ENCODE measurements at places on chromosomes 1 and 21.
A peak's percentile ranks its signal among the peaks of the same experiment; 100 is the strongest.

GRCh38 chr1:99560207-99561040, 85.5 kb upstream of the PALMD start:
- DNase-seq, result no peak

DNA sequence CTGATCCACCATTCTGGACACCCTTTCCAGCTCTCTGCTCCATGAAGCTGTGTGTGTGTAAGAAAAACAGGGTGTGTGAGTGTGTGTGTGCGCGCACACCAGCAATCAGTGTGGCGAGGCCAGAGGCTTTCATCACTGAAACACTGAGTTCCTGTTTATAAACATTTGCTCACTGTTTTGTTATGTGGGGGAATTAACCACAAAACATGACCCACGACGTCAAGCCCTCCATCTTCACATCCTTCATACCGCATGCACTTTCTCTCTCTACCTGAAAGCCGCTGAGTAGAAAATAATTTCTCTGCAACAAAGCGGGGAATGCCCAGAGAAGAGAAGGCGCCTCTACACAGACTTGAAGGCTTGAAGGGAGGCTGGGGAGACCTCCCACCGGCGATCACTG, 148.9 kb upstream of the IRF2BP2 start:
- no peak for DNase-seq

- peak; percentile 46 for DNase-seq
Measured at GRCh38 chr1:3063379-3064295, 5.4 kb upstream of the PRDM16 start.

GRCh38 chr21:32549440-32549839, 35.9 kb downstream of the TCP10L start:
- no peak for DNase-seq

DNA sequence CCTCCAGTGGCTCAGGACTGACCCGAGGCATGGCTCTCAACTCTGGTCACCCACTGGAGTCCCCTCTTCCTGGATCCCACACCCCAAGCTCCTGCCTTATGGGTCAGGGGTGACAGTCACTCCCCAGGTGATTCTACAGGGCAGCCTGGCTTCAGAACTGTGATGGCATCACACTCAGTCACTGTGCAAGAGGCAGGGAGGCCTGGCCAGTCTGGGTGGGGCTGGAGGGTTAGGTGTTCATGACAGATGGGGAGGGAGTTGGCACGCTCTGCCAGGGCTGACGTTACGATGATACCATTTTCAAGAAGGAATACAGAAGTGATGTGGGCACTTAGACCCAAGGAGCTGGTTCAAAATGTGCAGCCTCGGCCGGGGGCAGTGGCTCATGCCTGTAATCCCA, 25.2 kb upstream of the ABCG1 start:
- no peak for DNase-seq

- peak; percentile 91 for DNase-seq
Measured at GRCh38 chr1:85200463-85201339, at the start of gene SYDE2. SYDE2 (minus strand) TSS chr1:85201016; CDS start chr1:85200996, 20 bp downstream.

DNA sequence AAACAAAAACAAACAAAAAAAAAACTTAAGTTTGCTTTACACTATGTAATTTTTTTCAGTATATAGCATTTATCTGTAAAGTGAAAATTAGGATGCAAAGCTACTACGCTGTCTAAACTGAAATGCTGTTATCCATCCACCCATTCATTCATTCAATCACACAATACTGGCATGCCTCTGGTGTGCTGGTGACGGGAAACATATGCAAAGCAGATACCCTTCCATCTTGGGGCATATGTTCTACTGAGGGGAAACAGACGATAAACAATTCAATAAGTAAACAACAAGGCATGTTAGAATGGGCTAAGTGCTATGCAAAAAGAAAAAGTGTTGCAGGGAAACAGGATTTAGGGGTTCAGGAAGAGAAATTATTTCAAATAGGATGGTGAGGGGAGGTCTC, 3.2 kb downstream of the CLSTN1 start:
- DNase-seq, result no peak

GRCh38 chr1:21517161-21517589, 8.0 kb downstream of the ALPL start:
- DNase-seq, result no peak

- peak; percentile 45 for DNase-seq
Measured at GRCh38 chr1:155002464-155003226, at the start of gene ZBTB7B. ZBTB7B (plus strand) TSS chr1:155002802; CDS start chr1:155014661, 11,859 bp downstream.

DNA sequence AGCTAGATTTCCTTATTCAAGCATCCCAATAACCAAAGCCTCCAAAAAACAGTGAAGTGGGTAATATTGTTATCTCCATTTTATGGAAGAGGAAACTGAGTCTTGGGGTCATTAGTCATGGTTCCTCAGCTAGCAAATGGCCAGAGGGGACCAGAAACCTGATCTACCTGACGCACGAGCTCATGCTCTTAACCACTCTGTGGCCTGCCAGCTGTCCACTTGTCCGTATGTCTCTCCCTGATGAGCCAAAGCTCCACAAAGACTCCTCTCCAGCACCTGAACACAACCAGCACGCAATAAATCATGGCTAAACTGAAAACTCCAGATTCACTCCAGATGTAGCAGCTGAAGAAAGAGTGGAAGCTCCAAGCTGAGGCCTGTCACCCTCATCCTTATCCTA, 5.8 kb downstream of the CAPN8 start:
- DNase-seq, result no peak

- no peak for DNase-seq
Measured at GRCh38 chr1:13702425-13703127, 2.6 kb downstream of the PRDM2 start.

- DNase-seq, result no peak
Measured at GRCh38 chr1:43708002-43708410, 670 bp downstream of the ST3GAL3 start.

- no peak for DNase-seq
Measured at GRCh38 chr1:200445213-200445612, 35.4 kb upstream of the ZNF281 start.

DNA sequence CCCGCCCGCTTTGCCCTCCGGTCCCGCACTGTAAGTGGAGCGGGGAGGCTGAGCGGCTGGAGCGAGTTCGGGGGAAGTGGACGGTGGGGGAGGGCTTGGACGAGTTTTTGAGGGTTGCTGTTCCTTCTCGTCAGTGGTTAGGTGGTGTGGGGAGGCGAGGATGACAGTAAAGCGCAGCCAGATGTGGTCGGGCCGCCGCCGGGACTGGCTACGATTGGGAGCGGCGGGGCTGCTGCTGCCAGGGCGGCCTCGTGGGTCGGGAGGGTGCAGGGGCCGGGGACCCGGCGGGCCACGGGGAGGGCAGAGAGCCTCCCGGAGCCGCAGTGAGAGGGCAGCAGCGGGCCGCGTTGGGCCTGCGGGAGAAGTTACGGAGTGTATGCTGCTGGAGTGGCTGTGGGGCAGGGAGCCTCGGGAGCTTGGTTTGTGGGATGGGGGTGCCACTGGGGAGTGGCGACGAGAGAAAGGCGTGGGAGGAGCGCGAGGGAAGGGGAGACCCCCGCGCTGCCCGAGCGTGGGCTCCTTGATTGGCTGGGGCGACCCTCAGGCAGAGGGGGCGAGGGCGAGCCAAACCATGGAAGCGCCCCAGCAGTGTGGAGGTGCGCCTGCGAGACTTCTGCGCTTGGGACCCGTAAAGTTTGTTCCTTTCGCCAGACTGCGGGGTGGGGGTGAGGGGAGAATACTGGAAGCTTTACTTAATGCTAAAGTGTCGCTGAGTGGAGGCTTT, 2.1 kb downstream of the ADGRL2 start:
- peak; percentile 70 for DNase-seq

- no peak for DNase-seq
Measured at GRCh38 chr1:5840551-5841001, 151.6 kb downstream of the NPHP4 start.

DNA sequence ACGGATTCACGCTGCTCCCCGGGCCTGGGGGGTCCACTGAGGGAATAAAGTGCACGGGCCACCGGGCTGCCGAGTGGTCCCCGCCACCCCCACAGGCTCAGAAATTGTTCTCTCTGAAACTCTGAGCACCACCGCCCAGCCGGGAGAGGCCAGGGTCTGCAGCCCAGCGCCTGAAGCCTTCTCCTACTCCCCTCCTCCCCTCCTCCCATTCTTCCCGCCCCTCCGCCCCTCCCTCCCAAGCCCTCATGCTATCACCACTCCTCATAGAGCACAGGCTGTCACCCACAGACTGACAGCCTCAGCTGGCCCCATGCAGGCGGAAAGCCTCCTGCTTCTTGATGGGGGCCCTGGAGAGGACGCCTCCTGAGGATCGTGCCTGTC, 707 bp upstream of the GPR153 start:
- peak; percentile 52 for DNase-seq

- no peak for DNase-seq
Measured at GRCh38 chr1:83920320-83920719, 78.6 kb downstream of the TTLL7 start.

- DNase-seq, result no peak
Measured at GRCh38 chr1:50246869-50247268, 138.1 kb downstream of the ELAVL4 start.

GRCh38 chr1:1550591-1551432, 10.4 kb upstream of the TMEM240 start:
- peak; percentile 63 for DNase-seq

DNA sequence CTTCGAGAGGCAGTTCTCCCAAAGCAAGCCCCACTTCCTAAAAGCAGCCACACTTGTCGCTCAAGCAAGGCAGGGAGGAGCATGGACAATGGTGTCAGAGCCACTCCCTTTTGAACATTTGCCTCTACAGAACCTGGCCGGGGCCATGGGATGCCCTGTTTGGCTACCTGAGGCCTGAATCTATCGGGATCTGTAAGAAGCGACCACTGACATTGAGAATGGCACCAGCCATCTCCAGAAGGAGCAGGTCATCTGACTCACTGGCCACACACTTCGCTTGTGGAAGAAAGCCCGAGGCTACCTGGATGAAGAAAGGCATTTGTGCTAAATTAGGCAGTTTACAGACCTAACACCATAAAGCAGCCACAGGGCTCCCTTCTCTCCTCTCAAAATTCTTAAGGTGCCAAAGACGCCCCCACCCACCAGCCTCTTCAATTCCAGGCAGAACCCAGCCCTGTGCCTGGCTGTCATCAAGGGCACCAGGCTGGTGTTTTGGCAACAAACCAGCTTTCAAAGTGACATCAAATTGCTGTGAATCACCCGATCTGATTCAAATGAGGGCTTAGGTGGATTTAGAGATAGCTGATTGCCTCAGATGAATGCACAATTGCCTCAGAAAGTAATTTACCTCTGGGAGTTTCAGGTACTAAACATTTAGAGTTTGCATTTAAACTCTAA, 104.8 kb downstream of the ETS2 start:
- DNase-seq, result peak; percentile 88

GRCh38 chr1:61170328-61171238, 88.2 kb downstream of the NFIA start:
- DNase-seq, result no peak

DNA sequence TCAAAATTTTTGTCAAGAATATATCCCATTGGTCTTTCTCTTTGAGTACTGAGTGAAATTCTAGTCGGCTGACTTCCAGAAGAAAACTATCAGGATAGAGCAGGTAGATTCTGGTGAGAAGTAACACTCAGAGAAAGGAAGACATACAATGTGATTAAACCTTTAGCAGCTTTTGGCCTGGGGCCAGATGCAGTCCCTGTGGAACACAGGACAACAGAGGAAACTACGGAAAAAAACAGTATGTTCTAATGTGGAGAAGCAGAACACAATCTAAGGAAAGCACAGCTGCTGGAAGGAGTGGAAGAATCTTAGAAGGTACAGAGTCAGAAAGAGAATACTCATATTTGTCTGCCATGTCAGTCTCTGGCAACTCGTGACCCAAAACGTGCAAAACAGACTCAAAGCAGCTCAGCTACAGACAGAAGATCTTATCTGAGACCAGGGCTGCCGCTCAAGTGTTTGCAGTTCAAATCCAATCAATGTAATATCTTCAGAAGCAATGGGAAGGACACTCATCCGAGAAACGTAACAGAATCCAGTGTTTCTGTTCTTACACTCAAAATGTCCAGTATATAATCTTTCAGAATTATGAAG, 283.8 kb downstream of the MRPL39 start:
- DNase-seq, result no peak

GRCh38 chr1:216749232-216749631, 26.0 kb upstream of the ESRRG start:
- no peak for DNase-seq

- no peak for DNase-seq
Measured at GRCh38 chr1:239872626-239873025, 219.1 kb upstream of the FMN2 start.

DNA sequence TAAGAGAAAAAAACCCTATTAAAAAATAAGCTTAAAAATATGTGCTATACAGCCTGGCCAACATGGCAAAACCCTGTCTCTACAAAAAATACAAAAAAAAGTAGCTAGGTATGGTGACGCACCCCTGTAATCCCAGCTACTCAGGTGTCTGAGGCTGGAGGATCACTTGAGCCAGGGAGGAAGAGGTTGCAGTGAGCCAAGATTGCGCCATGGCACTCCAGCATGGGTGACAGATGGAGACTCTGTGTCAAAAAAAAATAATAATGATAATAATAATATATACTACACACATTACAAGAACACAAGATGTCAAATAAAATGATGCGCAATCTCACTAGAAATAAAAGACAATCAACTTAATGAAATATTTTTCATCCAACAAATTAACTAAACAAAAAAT, 22.9 kb downstream of the NRDC start:
- DNase-seq, result no peak

DNA sequence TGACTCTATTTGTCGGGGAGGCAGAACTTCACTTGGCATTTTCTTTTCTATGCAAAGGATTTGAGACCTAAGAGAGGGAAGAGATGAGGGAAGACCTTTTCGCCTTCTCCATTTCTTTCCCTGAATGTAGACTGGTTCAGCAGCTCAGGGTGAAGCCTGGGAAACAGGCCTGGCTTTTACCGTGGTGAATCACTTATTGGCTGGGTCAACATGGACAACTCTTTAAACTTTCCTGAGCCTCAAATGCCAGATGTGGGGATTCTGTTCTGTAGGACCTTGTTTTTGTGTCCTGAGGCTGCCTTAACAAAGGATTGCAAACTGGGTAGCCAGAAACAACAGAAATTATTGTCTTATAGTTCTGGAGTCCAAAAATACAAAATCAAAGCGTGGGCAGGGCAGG, 455.8 kb upstream of the VAMP3 start:
- DNase-seq, result no peak

DNA sequence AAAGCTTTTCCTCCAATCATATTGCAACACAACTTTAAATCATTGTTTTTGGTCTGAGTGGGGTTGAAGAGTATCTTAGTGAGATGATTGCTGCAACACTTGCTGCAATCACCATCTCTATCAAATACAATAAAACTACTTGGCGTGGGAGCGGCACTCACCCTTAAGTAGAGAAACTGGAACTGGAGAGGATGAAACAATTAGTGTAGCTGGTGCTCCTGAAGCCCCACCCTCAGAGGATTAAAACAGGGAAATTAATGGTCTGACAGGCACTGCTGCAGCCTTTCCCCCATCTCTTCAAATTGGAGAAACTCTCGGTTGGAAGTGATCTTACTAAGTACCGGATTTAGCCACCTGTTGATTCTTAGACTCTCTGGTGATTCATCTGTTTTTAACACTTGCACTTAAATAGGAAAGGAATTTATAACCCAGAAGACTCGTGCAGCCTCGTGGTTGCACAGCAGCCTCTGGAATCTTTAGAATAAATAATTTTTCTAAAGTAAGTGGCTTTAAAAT, 80.5 kb upstream of the KIF26B start:
- DNase-seq, result no peak

GRCh38 chr1:96834986-96835385, 113.4 kb downstream of the PTBP2 start:
- DNase-seq, result no peak

GRCh38 chr21:26199456-26199855, 28.9 kb upstream of the APP start:
- no peak for DNase-seq

- DNase-seq, result no peak
Measured at GRCh38 chr1:113783254-113784103, 24.2 kb upstream of the PHTF1 start.
